ENCODE measurements at places on chromosomes 6 and 20.
A peak's percentile ranks its signal among the peaks of the same experiment; 100 is the strongest.

- H3K27ac ChIP-seq = peak within 1 kb of the TSS; percentile 81
- peaks cover 23% of the 10 kb centered on the region for H3K36me3 ChIP-seq
- peaks cover 42% of the 10 kb centered on the region for H3K4me1 ChIP-seq
- H3K4me3 ChIP-seq = peak within 1 kb of the TSS; percentile 83
- H3K27me3 ChIP-seq = peaks cover 11% of the 10 kb centered on the region
These were observed at the start of gene SERPINB6 for GRCh38 chr6:2971420-2972218. Gene SERPINB6, minus strand, starts transcription at chr6:2971567. Its CDS starts 12,235 bp downstream, at chr6:2959332.

- no peak overlapping the region for H3K4me3 ChIP-seq
- H3K27me3 ChIP-seq = peaks cover 14% of the 10 kb centered on the region
- DNase-seq = no peak
- H3K4me1 ChIP-seq = no peaks in the 10 kb centered on the region
- H3K36me3 ChIP-seq = no peaks in the 10 kb centered on the region
These were observed 27.6 kb downstream of the CD40 start for GRCh38 chr20:46145713-46146112.

DNA sequence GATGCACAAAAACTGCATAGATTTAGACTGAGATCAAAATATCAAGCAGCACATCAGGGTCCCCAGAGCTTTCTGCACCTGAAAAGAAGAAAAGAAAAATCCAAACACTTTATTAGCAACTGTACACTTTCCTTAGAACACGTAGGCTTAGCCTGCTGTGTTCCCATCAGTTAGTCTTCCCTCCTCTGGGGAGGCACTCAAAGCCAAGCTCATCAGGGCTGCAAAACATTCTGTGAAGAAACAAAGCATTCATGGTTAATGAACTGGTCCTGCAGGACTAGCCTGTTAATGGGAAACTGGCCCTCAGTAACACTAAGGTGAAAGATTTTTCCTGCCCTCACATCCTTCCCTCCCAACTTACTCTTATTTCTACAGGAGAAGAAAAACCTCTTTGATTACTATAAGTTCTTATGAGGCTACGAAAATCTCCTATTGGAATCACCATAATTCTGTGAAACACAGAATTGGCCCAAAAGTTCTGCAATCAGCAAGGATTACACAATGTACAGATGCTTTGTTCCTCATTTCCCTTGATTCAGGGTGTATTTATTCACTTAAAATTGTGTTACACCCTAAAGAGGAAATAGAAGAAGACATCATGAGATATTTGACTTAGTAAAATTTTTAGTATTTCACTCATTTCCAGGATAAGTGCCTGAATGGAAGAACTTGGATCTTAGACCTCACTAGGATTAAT is 901.0 kb upstream of the MAP3K7 start:
- no peak overlapping the region for H3K4me3 ChIP-seq
- no peaks in the 10 kb centered on the region for H3K27me3 ChIP-seq
- H3K4me1 ChIP-seq = peaks cover under 1% of the 10 kb centered on the region
- no peaks in the 10 kb centered on the region for H3K36me3 ChIP-seq
- H3K27ac ChIP-seq = no peak overlapping the region

- no peak overlapping the region for H3K27ac ChIP-seq
- no peak overlapping the region for H3K4me3 ChIP-seq
- H3K4me1 ChIP-seq = peaks cover 24% of the 10 kb centered on the region
- no peaks in the 10 kb centered on the region for H3K27me3 ChIP-seq
These were observed 55.2 kb downstream of the PIGU start for GRCh38 chr20:34621383-34622367.

GRCh38 chr6:131443514-131443913 is 129.5 kb upstream of the ARG1 start:
- no peaks in the 10 kb centered on the region for H3K27me3 ChIP-seq
- peak overlapping the region; percentile 93 for H3K27ac ChIP-seq
- peaks cover 30% of the 10 kb centered on the region for H3K36me3 ChIP-seq
- DNase-seq = peak; percentile 31
- peak overlapping the region; percentile 87 for H3K4me3 ChIP-seq
- H3K4me1 ChIP-seq = peaks cover 38% of the 10 kb centered on the region

DNA sequence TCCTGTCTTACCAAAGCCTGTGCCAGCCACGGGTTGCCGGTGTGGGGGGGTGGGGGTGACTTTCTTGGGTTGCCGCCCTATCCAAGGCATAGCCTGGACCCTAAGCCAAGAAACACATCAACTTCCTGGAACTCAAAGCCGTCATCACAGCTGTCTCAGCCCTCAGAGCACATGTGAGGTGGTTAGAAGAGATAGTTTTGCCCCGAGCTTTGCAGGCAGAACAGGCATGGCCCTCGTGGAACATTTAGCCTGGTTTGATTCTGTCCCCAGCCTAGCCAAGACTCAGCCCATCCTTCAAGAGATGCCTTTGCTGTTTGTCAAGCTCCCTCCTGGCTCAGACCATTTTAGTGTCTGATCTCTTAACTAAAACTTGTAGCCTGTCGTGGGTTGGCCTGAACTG is 64.9 kb downstream of the RREB1 start:
- H3K36me3 ChIP-seq = peaks cover 12% of the 10 kb centered on the region
- no peak for DNase-seq
- no peak overlapping the region for H3K4me3 ChIP-seq

DNA sequence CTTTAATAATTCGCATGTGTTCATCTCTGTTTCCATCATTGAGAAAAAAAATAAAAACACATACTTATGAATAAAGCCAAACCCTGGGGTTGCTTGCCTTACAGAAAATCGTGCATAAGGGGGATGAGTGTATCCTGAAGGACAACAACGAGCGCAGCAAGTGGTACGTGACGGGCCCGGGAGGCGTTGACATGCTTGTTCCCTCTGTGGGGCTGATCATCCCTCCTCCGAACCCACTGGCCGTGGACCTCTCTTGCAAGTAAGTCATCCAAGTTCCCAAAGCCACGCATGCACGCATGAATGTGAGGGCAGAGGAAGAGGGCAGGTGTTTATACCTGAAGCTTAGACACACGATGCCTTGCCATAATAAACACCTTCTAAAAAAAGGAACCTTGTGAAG is 20.9 kb upstream of the SNRNP48 start:
- no peaks in the 10 kb centered on the region for H3K36me3 ChIP-seq
- no peak for DNase-seq
- no peaks in the 10 kb centered on the region for H3K4me1 ChIP-seq
- no peak overlapping the region for H3K4me3 ChIP-seq

GRCh38 chr20:38054647-38055046 is 21.1 kb downstream of the RPRD1B start:
- no peak overlapping the region for H3K4me3 ChIP-seq
- DNase-seq = no peak
- H3K4me1 ChIP-seq = peaks cover 41% of the 10 kb centered on the region
- H3K27me3 ChIP-seq = no peaks in the 10 kb centered on the region

DNA sequence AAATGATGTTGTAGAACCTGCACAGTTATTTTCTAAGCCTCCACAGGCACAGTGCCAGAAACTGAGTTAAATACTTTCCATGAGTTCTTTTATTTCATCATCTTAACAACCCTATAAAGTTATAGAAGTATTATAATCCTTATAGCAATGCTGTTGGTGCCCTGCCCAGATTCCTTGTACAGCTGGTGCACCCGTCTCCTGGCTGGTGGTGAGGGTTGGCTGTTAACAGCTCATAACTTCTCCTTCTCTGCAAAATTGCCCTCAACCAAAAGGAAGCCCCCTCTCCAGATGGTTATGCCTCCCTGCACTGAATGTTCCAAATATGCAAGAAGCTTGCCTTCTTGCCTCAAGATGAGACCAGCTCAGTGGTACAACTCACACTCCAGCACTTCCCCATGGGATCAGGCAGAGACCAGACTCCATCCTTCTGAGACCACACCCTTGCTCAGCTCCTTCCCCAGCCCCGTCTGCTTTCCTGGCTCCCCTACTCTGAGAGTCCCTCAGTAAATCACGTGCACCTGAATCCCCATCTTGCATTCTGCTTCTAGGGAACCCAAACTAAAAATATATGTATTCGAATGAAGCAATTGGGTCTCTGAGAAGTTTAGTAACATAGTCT is 304.4 kb upstream of the PLCB4 start:
- no peaks in the 10 kb centered on the region for H3K27me3 ChIP-seq
- no peak overlapping the region for H3K4me3 ChIP-seq
- no peak overlapping the region for H3K27ac ChIP-seq
- no peaks in the 10 kb centered on the region for H3K36me3 ChIP-seq
- no peak for DNase-seq
- H3K4me1 ChIP-seq = no peaks in the 10 kb centered on the region

DNA sequence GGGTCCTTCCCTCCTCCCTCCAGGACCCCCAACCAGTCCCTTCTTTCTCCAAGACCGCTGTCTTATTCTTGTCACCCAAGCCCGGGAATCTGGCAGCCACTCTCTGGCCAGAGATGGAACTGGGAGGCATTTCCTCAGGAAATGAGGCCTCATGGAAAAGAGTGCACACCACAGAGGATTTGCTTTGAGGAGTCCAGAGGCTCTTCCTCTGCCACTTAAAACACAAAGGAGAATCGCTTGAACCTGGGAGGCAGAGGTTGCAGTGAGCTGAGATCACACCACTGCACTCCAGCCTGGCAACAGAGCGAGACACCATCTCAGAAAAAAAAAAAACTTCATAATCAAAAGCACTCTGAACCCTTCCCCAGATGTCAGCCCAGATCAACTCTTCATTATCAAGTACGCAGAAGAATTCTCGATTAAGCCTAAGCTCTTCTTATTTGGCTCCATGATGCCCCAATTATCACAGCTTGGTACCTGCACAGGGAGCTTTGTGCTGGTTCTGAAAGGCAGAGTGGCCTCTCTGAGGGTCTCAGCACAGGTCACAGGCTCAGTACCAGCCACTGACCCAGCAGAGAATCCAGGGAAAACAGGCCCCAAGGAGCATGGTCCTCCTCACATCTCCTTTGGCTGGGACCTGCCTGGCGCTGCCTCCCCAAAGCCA is 82.9 kb upstream of the MAFB start:
- H3K36me3 ChIP-seq = no peaks in the 10 kb centered on the region
- H3K27ac ChIP-seq = no peak overlapping the region
- peaks cover 7% of the 10 kb centered on the region for H3K27me3 ChIP-seq

DNA sequence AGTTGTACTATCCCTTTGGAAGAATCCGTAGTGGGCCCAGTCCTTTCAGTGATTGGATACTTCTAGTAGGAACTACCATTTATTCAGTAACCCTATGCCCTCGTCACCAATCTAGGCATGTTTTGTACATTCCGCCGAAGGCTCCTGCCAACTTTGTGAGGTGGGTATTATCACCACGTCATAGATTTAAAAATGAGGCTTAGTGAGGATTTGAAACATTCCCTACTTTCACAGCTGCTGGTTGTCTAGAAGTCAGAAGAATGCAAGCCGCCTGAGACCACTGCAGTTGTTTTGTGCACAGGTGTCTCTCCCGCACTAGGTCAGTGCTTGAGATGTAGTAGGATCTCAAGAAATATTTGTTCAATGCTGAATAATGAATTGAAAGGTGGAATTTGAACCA is 32.6 kb downstream of the ENPP1 start:
- no peak for DNase-seq
- H3K36me3 ChIP-seq = no peaks in the 10 kb centered on the region
- H3K4me1 ChIP-seq = no peaks in the 10 kb centered on the region
- no peak overlapping the region for H3K27ac ChIP-seq
- no peak overlapping the region for H3K4me3 ChIP-seq
- H3K27me3 ChIP-seq = peaks cover 44% of the 10 kb centered on the region

GRCh38 chr6:40044196-40044595 is 109.9 kb upstream of the MOCS1 start:
- H3K4me3 ChIP-seq = no peak overlapping the region
- H3K36me3 ChIP-seq = no peaks in the 10 kb centered on the region
- H3K27me3 ChIP-seq = no peaks in the 10 kb centered on the region
- H3K4me1 ChIP-seq = no peaks in the 10 kb centered on the region
- H3K27ac ChIP-seq = no peak overlapping the region

- H3K4me3 ChIP-seq = no peak overlapping the region
- no peak for DNase-seq
- H3K27me3 ChIP-seq = peaks cover 14% of the 10 kb centered on the region
- H3K36me3 ChIP-seq = peaks cover 6% of the 10 kb centered on the region
- H3K27ac ChIP-seq = no peak overlapping the region
These were observed 1.0 kb upstream of the AGPAT4 start for GRCh38 chr6:161274898-161275297.

- peaks cover 36% of the 10 kb centered on the region for H3K4me1 ChIP-seq
- H3K27ac ChIP-seq = peak overlapping the region; percentile 78
- H3K27me3 ChIP-seq = no peaks in the 10 kb centered on the region
- no peak overlapping the region for H3K4me3 ChIP-seq
- no peak for DNase-seq
These were observed 50.7 kb downstream of the PPARD start for GRCh38 chr6:35392773-35393672.

DNA sequence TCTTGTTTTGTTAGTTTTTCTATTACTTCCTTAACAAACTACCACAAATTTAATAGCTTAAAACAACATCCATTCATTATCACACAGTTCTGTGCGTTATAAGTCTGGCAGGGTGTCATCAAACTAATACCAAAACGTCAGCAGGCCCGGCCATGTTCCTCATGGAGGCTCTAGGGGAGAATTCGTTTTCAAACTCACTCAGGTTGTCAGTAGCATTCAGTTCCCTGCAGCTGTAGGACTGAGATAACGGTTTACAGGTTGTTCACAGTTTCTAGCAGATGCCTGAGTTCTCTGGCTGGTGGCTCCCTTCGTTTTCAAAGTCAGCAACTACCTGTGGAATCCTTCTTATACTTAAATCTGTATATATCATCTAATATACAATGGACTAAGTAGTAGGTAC is 72.5 kb upstream of the PRSS16 start:
- H3K4me1 ChIP-seq = peaks cover 11% of the 10 kb centered on the region
- no peak overlapping the region for H3K27ac ChIP-seq

DNA sequence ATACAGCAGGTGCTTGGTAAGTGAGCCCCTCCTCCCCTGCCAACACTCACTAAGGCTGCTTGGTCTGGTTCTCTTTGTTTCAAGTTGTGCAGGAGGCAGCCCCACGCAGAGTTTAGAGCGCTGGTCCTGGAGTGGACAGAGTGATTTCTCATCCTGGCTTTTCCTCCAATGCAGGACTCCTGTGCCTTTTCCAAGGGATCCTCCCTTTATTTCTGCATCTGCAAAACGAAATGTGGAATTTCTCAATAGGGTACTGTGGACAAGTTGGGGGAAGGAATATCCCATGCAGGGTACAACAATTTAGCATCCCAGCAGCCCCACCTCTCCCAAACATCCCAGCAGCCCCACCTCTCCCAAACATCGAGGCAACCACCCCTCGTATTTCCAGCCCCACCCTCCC is 30.6 kb upstream of the CCDC167 start:
- no peaks in the 10 kb centered on the region for H3K4me1 ChIP-seq
- peaks cover 56% of the 10 kb centered on the region for H3K27me3 ChIP-seq
- H3K36me3 ChIP-seq = no peaks in the 10 kb centered on the region

DNA sequence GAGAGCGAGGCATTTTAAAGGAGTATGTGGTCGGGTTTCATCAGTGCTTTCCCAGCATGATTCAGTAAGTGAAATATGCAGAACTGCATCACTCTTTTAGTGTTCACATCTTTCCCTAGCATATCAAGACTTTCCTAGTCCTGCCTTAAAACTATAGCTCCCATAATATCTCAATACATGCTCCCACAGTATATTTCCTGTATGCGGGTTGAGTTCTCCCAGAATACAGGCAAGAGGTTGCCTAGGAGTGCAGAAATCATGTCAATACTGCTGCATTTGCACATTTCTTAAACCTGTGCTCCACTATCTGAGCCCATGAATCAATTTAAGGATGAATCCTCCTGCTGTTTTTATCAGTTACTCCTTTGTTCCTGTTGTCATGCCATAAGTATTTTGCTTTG is 386.6 kb upstream of the SLC35B3 start:
- H3K27me3 ChIP-seq = no peaks in the 10 kb centered on the region
- H3K27ac ChIP-seq = no peak overlapping the region
- no peak overlapping the region for H3K4me3 ChIP-seq
- no peaks in the 10 kb centered on the region for H3K4me1 ChIP-seq
- no peak for DNase-seq

- no peak overlapping the region for H3K4me3 ChIP-seq
- H3K4me1 ChIP-seq = peaks cover 35% of the 10 kb centered on the region
- peaks cover 15% of the 10 kb centered on the region for H3K36me3 ChIP-seq
- no peaks in the 10 kb centered on the region for H3K27me3 ChIP-seq
These were observed 71.4 kb downstream of the ARID1B start for GRCh38 chr6:156848533-156848932.

Measured in activated T-helper 2 cell treated with anti-CD3 and anti-CD28 coated beads, Interferon-gamma antibody, Interleukin-2, Interleukin-4, amounts not matched to agents 10 μg/mL and 5 μg/mL and 100 μg/mL, durations not matched to agents 14 hours and 24 hours and 36 hours (primary cell).